Activated CD4-positive, alpha-beta T cell treated with anti-CD3 and anti-CD28 coated beads for 48 hours (primary cell): ENCODE measurements at places on chromosomes 5 and 9.

DNA sequence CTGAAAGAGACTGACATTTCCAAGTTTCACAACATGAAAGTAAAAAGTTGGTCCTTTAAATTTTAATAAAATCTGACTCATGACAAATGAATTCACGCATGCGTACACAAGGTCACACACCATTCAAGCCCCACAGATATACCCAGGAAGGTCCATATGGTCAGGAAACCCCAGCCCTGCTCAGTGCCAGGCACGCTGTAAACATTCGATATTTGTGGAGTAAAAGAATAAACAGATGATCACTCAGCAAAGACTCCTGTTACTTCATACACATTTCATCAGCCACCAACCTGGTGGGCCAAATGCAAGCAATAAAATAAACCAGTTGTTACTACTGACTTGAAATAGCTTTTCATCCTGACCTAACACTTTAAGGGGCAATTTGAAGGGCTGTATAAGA is 158.0 kb upstream of the RETREG1 start:
- no peak for DNase-seq

DNA sequence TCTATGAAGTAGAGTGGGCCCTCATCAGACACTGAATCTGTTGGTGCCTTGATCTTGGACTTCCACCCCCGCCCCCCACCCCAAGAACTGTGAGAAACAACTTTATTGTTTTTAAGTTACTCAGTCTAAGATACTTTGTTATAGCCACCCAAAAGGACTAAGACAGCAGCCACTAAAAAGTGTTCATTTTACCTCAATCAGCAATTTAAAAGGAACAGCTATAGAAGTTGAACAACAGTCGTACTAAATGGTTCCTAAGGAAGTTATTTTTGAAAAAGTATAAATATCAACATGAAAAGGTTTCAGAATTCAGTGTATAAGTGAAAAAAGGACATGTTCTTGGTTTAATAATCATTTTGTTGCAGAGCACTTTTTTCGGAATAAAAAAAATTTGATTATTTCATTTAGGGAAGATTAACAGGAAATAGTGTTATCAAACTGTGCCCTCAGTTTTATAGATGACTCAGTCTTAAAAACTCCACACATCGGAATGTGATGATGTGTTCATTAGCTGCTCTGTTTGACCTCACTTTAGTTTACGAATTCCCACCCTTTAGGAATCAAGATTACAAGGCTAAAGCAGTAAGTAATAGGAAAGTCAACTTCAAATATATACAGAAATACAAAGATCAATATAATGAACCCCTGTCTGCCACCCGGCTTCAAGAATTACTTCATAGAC is 71.2 kb downstream of the MTAP start:
- DNase-seq = no peak

- no peak for DNase-seq
Observed at GRCh38 chr9:111969061-111969460, 72.4 kb downstream of the UGCG start.

- no peak for DNase-seq
Observed at GRCh38 chr5:11261241-11261640, 500.2 kb upstream of the DAP start.

GRCh38 chr5:60208716-60209115 is 315.2 kb upstream of the PDE4D start:
- DNase-seq = no peak

DNA sequence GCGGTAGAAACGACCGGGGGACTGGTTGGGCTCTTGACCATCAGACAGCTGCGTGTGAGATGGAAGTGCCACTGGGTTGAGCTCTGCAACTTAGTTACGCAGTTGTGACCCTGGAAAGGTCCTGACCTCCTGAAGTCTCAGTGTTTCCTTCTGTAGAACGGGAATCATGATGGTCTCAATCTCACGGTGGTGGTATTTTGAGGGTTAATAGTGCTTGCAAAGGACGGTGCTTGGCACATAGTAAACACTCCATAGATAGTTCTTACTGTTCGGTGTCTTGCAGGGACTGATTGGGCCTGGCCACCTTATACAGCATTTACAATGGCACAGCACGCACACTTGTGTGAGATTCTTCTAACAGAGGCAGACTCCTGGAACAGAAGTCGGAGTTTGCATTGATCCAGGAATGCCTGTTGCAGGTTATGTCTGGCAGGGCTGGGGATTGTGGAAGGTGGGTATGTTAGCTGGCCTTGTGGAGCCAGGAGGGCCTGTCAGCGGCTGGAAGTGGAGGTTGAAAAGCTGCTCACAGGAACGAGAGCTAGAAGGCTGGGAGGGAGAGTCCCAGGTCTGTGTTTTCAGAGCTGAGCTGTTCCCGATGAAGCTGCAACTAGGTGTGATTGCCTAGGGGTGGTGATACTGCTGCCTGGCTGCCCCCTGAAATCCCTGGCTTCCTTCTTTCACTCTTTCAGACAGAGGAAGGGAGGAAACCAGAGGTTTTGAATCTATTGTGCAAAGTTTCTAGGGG is 962 bp upstream of the TXN start:
- peak; percentile 25 for DNase-seq

GRCh38 chr5:141100243-141100805 is at the start of gene PCDHB3:
Gene PCDHB3, plus strand, starts transcription at chr5:141100473. Its CDS starts 177 bp downstream, at chr5:141100650.
- DNase-seq = peak; percentile 72

DNA sequence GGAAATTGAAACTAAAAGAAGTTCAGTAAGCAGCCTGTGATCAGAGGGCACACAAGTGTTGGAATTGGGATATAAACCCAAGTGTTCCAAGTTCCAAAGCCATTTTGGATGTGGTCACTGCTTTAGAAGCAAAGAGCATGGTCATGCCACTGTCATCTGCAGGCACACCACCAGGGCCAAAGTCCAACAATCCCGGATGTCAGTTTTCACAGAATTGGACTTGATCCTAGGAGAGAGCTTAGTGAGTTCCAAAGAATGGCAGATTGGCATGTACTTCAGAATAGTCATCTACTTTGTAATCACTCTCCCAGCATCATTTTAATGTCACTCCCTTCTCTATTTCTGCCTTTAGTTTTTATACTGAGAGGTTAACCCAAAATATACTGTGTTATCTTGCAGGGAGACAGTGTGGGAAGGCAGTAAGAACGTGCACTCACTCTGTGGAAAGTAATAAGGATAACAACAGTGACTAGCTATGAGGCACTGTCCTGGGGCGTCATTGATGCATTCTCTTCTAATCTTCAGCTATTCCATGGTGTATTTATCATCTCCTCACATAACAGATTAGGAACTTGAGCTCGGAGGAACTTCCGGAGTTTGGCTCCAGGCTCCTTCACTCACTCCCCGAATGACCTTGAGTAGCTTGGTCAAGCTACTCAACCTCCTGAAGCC is 388.0 kb downstream of the ACTL7B start:
- no peak for DNase-seq

DNA sequence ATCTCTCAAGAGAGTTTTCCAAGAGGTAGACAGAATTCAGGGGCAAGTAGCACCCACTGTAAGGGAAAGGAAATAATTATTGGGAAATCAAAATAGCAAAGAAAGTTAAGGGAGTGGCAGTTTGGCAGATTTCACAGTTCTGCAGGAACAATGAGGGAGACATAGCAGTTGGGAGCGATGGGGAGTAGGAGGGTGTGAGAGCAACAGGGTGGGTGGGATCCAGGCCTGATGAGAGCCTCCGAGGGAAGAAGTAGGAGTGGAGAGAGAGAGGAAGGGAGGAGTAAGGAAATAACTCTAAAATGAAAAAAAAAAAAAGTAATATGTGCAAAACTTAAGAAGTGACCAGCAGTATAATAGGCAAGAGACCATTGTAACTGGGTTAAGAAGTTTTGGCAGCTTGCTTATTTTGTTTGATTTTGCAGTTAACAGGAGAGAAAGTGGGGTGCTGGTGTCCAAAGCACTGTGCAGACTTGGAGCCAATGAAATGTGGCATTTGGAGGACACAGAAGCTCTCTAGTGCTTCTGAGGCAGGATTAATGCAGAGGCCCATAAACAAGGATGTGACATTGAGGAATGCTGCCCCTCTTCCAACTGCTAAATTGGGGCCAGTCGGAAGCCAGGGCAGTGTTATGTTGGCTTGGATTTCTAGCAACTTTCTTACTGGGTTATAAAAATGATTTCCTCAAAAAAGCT is 10.2 kb downstream of the TNFAIP8 start:
- DNase-seq = no peak

- peak; percentile 24 for DNase-seq
Observed at GRCh38 chr9:126519660-126520420, 93.9 kb upstream of the LMX1B start.

DNA sequence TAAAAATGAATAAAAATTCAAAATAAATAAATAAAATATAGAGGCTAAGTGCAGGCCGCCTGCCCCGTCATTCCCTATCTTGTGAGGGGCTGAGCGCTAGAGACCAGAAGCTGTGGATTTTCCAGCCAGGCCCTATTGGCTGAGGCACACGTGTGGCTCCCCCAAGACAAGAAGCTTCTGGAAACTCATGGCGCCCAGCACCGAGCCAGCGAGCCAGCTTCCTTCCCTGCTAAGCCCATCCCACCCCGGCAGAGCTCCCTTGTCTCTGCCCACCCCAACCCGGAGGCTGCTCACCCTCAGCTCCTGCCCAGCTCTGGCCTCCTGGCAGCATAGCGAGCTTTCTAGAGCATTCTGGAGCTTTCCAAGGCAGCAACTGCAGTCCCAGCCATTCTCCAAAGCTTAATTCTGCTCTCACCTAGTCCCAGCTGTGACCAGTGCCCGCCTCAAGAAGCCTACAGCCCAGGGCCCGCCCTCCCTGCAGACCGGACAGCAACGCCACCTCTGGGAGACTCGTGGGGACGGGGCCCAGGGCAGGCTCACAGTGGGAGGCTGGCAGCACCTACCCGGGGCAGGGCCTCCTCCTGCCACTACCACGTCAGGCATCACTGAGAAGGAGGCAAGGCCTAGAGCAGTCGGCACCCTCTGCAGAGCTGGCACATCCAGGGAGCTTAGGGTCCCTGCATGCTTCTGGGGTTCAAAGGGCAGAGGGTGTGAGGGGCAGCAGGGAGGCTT is 23.2 kb upstream of the TMEM250 start:
- DNase-seq = no peak

DNA sequence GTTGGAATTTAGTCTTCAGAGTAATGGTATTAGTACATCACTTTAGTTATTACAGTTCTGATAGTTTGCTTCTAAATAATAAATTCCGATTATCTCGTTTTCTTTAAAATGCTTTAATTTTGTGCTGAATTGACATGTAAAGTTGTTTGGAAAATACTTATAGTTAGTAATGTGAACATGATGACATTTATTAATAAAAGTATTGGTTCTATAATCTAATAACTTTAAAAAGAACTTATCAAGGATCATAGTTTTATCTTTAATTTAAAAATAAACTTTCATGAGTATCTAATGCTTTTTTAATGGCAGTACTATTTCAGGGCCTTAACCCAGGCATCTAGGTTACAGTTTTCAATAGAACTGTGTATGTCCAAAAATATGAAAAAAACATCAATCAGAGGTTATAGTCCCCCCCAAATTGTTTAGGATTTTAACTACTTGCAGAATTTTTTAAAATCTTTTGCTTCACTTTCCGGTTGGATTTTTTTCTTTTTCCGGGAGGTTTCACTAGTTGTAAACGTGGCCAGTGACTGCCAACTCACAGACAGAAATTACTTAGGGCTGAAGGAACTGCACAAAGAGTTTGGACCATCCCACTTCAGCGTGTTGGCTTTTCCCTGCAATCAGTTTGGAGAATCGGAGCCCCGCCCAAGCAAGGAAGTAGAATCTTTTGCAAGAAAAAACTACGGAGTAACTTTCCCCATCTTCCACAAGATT is 680 bp downstream of the GPX8 start:
- no peak for DNase-seq

- DNase-seq = no peak
Observed at GRCh38 chr5:80919678-80920196, 40.4 kb upstream of the RASGRF2 start.

GRCh38 chr5:33614039-33614438 is 173.3 kb downstream of the TARS1 start:
- DNase-seq = no peak

DNA sequence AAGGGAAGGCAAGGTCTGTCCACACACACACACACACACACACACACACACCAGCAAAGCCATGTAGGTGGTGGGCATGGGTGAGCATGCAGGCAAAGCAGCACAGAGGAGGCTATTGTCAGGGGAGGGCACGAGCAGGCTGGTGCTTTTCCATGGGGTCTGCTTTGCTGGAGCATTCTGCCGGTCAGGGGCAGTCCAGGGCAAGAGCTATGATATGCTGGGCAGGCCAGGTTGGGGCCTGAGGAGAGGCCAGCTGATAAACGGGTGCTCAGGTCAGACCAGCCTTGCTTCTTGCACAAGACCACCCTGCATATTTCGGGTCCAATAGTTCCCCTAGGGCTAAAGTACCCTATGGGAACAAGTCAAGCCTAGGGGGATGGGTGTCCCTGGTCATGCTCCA is 253.9 kb upstream of the DMAC1 start:
- DNase-seq = no peak

DNA sequence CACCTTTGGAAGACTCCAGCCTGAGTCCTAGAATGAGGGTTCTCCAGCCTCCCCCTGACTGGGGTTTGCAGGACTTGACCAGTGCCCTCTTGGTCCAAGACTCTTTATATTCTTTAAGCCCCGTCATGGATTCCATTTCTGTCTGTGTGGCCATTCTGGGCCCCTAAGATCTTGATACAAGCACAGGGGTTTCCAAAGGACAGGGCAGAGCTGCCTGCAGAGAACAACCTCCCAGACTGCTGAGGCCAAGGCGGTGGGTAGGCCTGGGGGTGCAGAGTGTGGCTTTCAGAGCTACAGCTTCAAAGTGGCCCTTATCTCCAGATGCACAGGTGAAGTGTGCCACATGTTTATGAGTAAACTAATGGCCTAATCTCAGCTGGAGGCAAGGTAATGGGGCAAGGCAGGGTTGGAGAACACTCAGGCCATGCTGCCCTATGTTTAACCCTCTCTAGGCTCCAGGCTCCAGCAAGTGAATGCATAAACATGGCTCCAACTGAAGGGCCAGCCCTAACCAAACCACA is 32.1 kb downstream of the FOXI1 start:
- no peak for DNase-seq

- no peak for DNase-seq
Observed at GRCh38 chr9:126698251-126698650, 84.5 kb downstream of the LMX1B start.

GRCh38 chr9:19199012-19199411 is 31.5 kb upstream of the DENND4C start:
- DNase-seq = no peak

- no peak for DNase-seq
Observed at GRCh38 chr5:123208668-123209501, 119.8 kb downstream of the PRDM6 start.
